ENCODE measurements at places on chromosomes 5 and 9.

DNA sequence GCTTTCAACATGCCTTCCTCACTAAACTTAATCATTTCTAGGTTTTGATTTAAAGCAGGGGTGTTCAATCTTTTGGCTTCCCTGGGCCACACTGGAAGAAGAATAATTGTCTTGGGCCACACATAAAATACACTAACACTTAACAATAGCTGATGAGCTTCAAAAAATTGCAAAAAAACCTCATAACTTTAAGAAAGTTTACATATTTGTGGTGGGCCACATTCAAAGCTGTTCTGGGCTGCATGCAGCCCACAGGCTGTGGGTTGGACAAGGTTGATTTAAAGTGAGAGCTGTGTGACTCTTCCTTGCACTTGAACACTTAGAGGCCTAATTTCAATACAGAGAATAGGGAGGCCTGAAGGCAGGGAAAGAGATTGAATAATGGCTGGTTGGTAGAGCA is 598.3 kb downstream of the EFNA5 start:
- no peak for DNase-seq

DNA sequence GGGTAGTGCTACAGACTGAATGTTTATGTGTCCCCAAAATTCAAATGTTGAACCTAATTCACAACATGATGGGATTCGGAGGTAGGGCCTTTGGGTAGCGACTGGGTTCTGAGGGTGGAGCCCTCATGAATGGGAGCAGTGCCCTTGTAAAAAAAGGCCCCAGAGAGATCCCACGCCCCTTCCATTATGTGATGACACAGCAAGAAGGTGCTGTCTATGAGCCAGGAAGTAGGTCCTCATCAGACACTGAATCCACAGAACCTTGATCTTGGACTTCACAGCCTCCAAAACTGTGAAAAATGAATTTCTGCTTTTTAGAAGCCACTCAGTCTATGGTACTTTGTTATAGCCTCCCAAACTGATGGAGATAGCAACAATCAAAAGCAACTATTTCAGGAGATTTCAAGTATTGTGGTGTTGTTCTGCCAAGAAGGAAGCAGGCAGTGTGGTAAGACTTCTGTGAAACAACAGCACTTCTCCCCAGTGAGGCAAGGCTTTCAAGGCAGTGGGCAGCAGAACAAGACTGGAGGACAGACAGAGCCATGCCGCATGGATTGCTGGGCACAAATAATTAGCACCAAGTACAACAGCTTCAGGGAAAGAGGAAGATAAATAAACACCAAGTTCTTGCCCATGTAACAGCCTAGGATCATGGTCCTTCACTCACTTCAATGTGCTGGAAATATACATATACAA is 76.1 kb downstream of the OR2K2 start:
- no peak for DNase-seq

DNA sequence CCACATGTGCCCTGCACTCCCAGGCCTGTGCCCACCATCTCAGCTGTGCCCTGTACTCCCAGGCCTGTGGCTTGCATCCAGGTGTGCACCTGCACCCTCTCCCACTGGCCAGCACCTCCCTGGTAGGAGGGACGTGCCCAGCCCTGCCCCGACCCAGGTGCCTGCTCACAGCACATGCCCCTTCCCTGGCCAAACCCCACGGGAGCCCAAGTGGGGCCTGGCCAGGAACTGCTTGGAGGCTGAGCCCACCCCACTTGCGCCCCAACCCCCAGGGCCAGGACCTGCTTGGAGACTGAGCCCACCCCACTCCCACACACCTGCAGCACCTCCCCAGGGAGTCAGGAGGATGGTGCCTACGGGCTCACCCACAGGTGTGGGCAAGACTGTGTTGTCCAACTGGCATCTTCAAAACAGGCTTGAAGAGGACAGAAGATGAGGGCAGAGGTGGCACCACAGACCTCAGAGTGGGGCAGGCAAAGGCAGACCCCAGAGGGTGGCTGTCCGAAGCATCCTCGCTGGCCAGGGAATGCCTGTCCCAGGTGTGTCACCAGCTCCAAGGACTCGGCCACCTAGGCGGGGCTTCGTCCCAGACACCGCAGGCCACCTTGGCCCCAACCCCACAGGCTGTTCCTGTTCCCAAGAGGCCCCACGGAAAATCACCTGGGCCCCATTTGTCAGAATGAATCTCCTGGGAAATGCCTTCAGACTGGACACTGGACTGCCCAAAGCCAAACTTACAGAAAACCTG is 10.8 kb downstream of the ZDHHC11B start:
- no peak for DNase-seq

- DNase-seq: no peak
These were observed 595 bp upstream of the GRHPR start for GRCh38 chr9:37421914-37422288.

GRCh38 chr9:132800038-132800648 is 77.9 kb downstream of the AK8 start:
- DNase-seq: peak; percentile 90

- DNase-seq: no peak
These were observed 19.7 kb upstream of the VLDLR start for GRCh38 chr9:2601785-2602378.

- DNase-seq: peak; percentile 12
These were observed 72.3 kb downstream of the GNA14 start for GRCh38 chr9:77575785-77576184.

DNA sequence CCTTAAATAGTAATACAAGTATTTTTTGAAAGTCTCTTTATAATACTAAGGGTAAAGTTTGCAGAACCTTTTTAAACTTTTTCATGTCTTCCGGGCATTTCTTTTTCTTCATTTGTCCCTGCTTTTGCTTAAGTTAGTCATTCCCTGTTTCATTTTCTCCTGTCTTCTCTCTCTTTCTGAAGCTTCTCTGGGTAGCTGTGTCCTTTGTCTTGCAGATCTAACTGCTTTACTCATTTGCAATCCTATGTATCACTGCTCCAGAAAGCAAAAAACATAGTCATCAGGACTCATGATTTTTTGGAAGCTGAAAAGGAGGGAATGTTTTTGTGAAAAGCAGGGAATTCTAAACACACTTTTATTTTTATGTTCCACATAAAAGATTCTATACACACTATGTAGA is 301.7 kb downstream of the MRPS30 start:
- DNase-seq: no peak

- DNase-seq: no peak
These were observed 27.6 kb downstream of the MTX3 start for GRCh38 chr5:79963261-79964061.

DNA sequence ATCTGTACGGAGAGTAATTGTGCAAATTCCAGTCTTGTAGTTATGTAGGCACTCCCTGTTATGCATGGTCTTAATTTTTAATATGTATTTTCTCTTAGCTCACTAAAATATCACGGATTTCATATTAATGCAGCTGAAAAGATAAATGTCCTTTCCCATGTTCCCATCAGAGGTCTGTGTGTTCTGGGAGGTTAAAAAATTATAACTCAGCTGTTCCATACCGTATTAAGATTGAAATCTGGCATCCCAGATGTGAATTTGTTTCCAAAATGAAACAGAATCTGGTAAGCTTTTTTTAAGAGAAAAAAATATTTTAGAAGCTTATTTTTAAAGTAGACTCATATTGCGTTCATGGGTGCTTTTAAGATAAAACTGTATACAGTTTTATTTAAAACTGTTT is 44.3 kb downstream of the SEMA6A start:
- DNase-seq: no peak

- no peak for DNase-seq
These were observed 153.1 kb downstream of the SNCAIP start for GRCh38 chr5:122465031-122465577.

DNA sequence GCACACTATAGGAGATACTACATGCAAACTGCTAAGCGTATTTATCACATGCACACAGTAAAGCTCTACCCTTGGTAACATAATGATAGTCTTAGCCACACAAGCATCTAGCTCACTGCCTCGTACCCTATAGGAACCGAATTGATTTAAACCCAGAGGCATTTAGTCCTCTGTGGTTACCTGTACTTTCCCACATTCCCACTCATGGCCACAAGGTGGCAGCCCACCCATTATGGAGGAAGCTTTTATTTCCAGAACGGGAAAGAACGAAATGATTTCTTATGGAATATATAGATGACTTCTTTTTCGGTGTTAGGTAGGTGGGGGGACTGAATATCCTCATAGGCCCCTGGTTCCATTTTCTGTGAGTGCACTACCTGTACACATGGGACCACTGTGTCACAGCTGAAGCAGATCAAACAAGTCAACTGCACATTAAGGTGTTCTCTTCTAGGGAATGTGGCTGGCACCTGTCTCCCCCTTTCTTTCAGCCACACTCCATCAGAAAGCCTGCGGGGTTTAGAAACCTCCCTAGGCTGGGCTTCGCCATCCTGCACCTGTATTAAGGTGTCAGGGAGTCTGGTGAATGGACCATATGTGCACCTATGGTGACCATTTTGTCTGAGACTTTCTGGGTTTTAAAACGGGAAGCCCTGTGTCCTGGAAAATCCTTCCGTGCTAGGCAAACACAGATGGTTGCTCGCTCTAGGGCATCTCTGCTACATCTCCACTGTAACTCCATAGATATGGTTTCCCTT is 313.2 kb downstream of the SLIT3 start:
- peak; percentile 78 for DNase-seq

DNA sequence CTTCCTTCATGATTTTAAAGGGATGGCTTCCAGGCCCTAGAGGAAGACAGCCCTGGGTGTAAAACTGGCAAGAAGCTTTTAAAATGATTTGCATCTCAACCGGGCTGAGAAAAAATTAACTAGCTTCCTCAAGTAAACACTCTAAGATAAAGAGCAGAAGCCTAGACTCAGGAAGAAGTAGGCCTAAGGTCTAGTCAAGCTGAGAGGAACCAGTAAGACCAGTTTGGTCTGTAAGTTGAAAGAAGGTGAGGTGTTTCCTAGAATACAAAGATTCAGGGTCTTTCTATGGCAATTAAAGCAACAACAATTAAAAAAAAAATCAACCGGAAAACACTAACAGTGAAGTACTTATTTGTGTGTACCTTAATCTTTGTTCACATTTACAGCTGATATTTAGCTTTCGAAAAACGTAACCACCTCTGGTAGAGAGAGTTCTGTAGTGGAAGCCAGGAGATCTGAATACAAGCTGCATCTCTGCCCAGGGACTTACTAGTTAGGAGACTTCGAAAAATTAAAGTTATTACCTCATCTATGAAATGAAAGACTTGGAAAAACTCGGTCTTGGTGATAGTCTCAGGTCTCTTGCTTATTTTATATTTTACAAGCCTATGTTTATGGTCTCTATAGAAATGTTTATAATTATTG is 75.7 kb downstream of the TUSC1 start:
- peak; percentile 54 for DNase-seq

GRCh38 chr5:31049936-31050704 is 143.4 kb upstream of the CDH6 start:
- peak; percentile 7 for DNase-seq

- DNase-seq: no peak
These were observed 147.3 kb downstream of the MTX3 start for GRCh38 chr5:79843450-79844388.

DNA sequence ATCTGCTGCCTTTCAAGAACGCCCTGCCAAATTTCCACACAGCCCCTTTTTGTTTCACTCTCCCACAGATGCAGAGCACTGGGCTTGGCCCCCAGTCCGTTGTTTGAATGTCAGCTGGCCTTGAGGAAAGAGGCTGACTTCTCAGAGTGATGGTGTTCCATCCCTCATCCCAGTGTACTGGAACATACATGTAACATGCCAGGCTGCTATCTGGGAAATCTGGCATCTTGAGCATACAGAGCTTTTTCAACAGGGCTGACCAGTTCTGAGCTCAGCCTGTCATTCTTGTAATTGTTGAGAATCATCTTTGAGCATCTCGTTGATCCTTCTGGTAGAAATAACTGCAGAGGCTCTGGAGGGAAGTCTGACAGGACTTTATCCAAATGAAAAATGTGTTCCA is 2.8 kb downstream of the GALNT10 start:
- DNase-seq: no peak

DNA sequence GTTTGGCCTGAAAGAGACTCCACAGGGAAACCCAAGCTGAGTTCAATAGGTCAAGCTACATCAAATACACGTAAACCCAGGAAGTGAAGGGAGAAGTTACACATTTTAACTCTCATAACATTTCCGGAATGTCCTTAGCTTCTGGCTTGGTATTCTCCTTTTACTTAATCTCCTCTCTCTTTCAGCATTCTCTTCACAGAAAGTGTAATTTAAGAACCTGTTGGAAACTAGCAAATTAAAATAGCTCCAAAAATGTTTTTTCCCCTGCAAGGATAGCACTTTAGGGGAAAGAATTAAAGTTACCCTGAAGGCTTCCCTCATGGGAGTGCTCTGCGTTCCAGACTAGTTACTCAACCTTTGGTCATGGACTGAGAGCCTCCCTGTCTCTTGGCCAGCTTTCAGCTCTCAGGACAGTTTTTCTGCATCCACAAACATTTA is 292.7 kb upstream of the TARS1 start:
- DNase-seq: no peak

- no peak for DNase-seq
These were observed 199.1 kb upstream of the OR13F1 start for GRCh38 chr9:104304925-104305324.

- no peak for DNase-seq
These were observed 50.1 kb upstream of the ZNF608 start for GRCh38 chr5:124796495-124796894.

GRCh38 chr5:76790632-76791290 is 28.1 kb upstream of the F2RL1 start:
- DNase-seq: peak; percentile 74

GRCh38 chr9:9483175-9483574 is 1129.6 kb downstream of the PTPRD start:
- DNase-seq: no peak

GRCh38 chr5:79850316-79850822 is 140.7 kb downstream of the MTX3 start:
- no peak for DNase-seq

GRCh38 chr5:84168841-84169240 is 215.8 kb downstream of the EDIL3 start:
- no peak for DNase-seq

All from DMS53 (cell line).